Sigmoid colon (tissue), 7 donors: ENCODE measurements at places on chromosomes 13 and 19. TPM values are rescaled to one million over a fixed set of nuclear protein-coding genes. Genes with fewer than 3 reads are reported as not detected.

Gene PCSK4
- total RNA-seq = 5.0 TPM

Gene ATP11A
- 9.6 TPM for total RNA-seq

Gene MAP1S
- total RNA-seq = 19.4 TPM

Gene ATP1A3
- 2.8 TPM for total RNA-seq

Gene NLRP8
- not detected for total RNA-seq

Gene TLE2
- 65.2 TPM for total RNA-seq

Gene CEACAM7
- total RNA-seq = 1.4 TPM

Gene GPC6
- 26.3 TPM for total RNA-seq

Gene KCNK6
- total RNA-seq = 12.1 TPM

Gene HSH2D
- not detected for total RNA-seq

Gene PNMA8A
- 1.5 TPM for total RNA-seq

Gene ZNF99
- total RNA-seq = 1.1 TPM

Gene LILRA5
- 6.7 TPM for total RNA-seq
